Caco-2 (cell line): ENCODE measurements at places on chromosomes 12 and 14.
A peak's percentile ranks its signal among the peaks of the same experiment; 100 is the strongest.

GRCh38 chr12:124044809-124045321 lies 71.8 kb downstream of the ZNF664 start:
- no peak for DNase-seq

- DNase-seq = peak; percentile 72
Observed at GRCh38 chr14:100285021-100285912, 21.0 kb downstream of the SLC25A29 start.

DNA sequence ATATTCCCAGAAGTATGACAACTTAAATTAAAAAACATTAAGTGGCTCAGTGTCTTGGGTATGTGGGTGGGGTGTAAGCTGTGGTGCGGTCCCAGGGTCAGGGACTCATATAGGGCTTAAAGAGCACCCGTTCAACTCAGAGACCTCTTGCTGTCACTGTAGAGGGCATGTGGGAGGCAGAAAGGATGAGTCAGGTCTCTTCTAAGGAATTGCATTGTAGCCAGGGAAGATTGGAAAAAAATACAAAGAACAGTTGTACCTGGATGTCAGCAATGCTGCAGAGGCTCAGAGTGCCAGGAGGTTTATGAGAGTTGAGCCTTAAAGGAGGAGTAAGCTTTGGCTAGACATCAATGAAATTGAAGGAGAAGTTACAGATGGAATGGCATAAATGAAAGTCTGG lies 104.1 kb downstream of the MYRFL start:
- no peak for DNase-seq

DNA sequence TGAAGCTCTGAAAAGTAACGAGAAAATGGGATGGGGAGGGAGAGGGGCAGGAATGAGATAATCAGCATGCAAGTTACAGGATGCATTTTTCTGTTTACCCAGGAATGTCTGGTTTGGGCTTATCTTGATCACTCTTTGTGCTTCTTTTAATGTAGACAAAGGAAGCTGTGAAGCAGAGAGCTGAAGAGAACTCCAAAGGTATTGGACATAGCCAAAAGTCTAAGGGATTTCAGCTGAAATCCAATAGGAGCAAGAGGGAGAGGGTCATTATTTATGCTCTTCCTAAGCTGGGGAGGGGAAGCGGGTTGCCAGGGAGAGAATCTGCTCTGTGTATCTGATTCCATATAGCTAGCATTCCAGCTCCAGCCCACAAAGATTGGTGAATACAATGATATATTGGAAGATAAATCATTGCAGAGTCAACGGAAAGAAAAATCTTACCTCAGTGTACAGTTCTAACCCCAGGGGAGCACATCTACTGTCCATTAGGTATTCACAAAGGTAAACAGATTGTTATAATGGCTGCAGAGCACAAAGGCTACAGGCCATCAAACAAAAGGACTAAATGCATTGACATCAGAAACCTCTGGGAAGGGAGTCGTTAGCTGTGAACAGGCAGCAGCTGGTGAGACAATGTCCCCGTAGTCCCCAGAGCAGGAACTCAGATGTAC lies 61.0 kb upstream of the PELI2 start:
- no peak for DNase-seq

DNA sequence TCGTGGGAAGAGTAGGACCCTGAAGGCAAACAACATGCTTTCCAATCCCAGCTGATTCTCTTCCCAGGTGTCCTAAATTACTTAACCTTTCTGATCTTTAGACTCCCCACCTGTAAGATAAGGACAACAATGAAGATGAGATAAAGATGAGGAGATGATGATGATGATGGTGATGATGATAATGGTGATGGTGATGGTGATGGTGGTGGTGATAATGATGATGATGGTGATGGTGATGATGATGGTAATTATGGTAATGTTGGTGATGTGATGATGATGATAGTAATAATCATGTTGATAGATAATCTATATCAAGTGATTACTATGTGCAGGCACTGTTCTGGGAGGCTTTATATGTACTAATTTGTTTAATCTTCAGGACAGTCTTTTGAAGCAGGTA lies 48.3 kb downstream of the NR1H4 start:
- DNase-seq = no peak

- no peak for DNase-seq
Observed at GRCh38 chr12:82948491-82948890, 261.8 kb downstream of the TMTC2 start.

DNA sequence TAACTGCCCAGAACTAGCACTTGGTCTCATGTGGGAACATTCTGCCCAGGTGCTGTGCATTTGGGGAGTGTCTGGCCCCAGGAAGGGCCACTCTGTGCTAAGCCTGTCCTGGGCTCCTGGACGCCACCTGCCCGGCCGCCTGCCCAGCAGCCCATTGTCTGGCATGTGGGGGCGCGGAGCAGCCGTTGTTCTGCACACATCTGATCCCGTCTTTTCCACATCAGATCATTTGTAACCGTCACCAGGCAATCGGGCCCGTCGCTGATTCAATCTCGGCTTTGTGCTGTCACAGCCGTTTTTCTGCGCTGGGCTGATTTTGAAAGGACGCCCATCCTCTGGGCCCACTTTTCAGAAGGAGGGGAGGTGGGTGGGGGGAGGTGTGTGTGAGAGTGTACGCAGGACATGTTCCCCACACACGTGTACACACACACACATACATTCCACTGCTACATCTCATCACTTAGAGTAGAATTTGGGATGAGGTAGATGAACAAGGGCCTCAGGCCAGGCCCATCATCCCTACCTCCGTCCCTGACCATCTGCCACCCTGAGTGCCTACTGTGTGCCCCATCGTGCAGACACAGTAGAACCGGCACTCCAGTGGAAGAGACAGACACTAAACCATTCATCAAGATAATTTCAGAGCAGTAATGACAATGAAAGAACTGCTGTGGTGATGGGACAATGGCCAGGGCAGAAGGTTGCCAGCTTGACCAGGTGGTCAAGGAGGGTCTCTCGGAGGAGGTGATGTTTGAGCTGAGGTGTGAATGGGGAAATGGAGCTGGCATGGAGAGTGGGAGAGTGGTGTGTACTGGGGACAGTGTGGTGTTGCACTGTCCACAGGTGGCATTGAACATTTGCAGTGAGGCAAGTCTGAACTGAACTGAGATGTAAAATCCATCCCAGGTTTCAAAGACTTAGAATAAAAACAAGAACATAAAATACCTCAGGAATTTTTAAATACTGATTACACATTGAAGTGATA lies 19.0 kb downstream of the FAM222A start:
- no peak for DNase-seq

GRCh38 chr14:28673056-28673455 lies 93.5 kb upstream of the FOXG1 start:
- DNase-seq = no peak

GRCh38 chr12:32437095-32437515 lies 37.7 kb downstream of the FGD4 start:
- peak; percentile 82 for DNase-seq

DNA sequence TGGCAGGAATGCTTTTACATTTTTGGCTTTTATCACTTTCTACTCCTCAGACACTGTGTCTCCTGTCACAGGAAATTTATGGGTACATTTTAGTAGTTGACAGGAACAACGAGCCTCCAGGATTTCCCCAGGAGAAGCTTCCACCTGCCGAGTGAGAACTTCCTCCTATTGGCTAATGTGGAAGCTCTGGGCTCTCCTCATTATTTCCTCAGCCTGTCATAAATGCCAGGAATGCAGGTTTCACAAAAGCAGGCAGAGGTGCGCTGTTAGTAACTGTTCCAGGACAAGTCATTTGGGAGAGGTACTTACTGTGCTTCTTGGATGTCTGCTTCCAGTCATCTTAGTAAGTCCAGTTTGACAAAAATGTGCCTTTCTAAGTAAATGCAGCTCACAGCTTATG lies 19.1 kb upstream of the DCP1B start:
- peak; percentile 52 for DNase-seq

DNA sequence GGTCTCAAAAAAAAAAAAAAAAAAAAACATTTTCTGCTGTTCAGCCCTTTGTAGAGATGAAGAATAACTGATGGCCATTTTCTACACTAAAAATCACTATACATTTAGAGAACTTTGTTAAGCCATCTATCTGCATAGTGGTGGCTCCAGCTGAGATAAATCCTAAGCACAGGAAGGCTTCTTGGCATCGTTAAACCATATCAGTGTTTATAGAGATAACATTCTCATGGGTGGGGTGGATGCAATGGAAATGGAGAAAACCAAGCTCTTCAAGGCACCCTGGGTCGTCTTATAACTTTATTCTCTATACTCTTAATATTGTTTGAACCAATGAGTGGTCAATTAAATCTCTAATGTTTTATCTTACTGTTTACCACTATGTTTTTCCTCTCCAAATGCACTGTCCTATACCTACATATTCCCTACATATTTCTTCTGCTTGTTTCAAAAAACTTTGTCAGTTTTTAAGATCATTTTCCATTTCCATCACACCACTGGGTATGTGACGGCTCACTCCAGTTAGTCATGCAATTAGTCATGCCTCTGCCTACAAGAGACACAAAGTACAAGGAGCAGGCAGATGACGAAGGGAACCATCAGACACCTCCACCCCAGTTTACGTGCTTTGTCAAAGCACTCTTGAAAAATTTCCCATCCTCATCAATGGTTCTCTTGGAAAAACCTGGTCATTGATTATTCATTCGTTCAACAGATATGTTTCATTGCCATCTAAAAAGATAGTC lies 119.3 kb upstream of the OVCH1 start:
- DNase-seq = no peak

DNA sequence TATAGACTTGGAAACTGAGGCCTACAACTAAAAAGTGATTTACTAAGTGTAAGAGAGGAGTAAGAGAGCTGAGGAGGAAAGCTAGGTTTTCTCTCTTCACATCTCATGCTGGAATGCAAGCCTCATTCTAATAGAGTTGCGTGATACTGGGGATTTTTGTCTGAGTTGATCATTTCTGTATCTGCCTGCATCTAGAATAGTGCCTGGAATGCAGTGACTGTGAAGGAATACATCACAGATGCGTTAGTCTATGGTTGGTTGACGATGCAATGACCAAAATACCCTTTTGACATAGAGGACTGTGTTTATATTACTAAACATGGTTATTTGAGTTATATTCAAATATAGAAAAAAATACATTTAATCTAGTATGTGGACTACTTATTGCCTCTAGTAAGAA lies 9.2 kb upstream of the TMEM117 start:
- DNase-seq = no peak

DNA sequence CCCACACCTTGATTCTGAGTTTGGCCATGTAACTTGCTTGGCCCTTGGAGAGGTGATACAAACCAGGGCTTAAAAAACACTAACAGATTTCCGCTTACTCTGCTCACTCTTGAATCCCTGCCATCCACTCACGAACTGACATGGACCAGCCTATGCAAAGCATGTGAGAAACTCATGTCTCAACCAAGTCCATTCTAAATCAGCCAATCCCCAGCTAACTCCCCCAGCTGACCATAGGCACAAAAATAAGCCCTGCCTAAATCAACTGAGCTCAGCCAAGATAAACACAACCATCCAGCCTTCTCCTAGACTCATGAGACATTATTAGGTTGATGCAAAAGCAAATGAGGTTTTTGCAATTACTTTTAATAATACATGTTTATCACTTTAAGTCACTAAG lies 353.9 kb upstream of the TBX3 start:
- no peak for DNase-seq

GRCh38 chr12:4104722-4105244 lies 168.8 kb upstream of the CCND2 start:
- DNase-seq = no peak

GRCh38 chr14:42198010-42198409 lies 591.3 kb downstream of the LRFN5 start:
- DNase-seq = no peak

DNA sequence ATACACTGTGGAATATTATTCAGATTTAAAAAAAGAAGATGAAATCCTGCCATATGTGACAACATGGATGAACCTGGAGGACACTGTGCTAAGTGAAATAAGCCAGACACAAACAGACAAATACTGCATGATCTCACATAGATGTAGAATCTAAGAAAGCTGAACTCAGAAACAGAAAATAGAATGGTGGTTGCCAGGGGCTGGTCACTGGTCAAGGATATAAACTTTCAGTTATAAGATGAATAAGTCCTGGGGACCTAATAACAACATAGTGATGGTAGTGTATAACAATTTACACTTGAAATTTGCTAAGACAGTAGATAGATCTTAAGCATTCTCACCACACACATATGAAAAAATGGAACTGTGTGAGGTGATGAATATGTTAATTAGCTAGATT lies 161.3 kb upstream of the TMCC3 start:
- DNase-seq = no peak

DNA sequence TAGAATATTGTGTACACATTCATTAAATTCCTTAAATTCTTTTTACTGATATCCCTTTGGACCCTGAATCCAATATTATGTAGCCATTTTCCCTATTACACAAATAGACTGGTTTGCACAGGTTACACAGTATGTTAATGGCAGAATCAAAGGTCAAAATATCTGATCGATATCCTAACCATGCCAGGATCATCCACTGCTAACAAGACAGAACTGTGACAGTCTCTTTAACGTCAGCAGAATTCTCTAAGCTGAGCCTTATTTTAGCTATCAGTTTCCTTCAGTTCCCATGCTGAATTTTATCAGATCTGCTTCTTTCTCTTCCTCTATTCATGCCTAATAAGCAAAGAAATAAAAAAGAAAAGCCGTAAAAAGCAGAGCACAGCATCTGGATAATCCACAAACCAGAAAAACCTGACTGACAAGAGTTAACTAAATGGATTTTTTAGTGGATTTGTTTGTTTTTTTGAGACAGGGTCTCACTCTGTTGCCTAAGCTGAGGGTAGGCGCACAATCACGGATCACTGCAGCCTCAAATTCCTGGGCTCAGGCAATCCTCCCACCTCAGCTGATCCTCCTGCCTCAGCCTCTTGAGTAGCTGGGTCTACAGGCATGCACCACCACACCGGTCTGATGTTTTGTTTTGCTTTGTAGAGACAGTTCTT lies 130.4 kb downstream of the PAWR start:
- peak; percentile 64 for DNase-seq

DNA sequence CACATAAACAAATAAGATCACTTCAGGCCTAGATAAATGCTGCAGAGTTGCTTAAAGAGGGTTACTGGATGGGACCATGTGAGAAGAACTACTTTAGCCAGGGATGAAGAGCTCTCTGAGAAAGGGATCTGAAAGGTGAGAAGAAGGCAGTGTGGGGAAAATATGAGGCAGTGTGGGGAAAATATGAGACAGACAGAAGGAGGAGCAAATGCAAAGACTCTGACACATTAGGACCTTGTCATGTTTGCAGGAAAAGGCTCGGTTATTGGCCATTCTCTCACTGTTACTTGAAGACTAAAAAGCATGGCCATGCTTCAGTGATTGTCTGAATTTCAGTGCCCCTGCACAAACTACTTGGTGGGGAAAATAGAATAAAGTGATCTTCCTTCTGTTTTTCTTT lies 22.7 kb upstream of the TRIM9 start:
- no peak for DNase-seq

DNA sequence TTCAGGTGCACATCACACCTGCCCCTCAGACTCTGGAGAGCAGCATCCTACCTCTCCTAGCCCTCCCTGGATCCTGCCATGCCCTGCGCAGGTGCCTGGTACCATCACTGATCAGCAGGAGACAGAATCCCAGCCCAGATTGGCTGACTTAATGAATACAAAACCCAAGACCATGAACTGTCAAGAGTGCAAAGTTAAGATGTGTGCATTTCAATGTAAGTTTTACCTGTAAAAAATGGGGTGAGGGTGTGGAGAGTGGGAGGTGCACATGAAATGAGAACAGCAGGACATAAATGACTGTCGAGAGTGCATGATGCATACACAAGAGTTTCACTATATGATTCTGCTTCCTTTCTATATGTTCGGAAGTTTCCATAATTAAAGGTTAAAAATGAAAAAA lies 57.9 kb upstream of the GPR68 start:
- DNase-seq = no peak
